ENCODE measurements at places on chromosomes 3 and 15.

- DNase-seq: peak; percentile 5
Observed at GRCh38 chr15:55937040-55937439, 56.4 kb downstream of the NEDD4 start.

DNA sequence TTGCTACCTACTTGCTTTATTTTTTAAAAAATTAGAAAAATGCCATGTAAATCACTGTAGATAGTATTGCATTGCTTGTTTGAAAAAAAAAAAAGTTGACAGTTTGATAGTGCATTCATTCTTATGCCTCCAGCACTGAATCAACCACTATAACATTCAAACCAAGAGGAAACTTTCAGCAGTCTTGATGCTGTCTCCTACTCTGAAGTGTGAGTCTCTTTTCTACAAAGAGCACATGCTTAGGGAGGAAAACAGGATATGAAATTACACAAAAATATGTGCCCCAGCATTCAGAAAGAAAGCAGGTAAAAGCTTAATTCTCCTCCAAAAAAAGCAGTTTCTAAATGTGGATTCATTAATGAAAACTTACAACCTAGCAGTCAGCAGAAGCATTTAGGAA, 78.3 kb downstream of the ZBTB20 start:
- no peak for DNase-seq

DNA sequence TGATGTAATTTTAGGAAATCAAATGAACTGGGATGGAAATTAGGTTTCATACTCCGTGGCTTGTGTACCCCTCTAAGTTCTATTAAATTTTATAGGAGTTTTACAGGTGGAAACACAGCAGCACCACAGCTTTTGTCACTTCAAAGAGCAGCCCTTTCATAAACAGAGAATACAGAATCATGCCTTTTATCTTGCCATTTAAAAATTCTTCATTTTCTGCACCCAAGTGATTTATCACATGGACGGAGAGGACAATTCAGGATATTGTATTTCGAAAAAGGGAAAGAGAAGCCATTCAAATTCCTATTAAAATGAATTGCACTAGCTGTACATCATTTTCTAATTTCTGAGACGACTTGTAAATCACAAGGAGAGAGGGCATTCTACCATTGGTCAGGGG, 245.4 kb downstream of the PTPRG start:
- DNase-seq: no peak

GRCh38 chr3:69691860-69692259, 47.4 kb upstream of the MITF start:
- DNase-seq: no peak

- DNase-seq: no peak
Observed at GRCh38 chr3:39180183-39180545, 12.2 kb downstream of the XIRP1 start.

- DNase-seq: peak; percentile 7
Observed at GRCh38 chr15:86624261-86625036, 544.8 kb downstream of the AGBL1 start.

DNA sequence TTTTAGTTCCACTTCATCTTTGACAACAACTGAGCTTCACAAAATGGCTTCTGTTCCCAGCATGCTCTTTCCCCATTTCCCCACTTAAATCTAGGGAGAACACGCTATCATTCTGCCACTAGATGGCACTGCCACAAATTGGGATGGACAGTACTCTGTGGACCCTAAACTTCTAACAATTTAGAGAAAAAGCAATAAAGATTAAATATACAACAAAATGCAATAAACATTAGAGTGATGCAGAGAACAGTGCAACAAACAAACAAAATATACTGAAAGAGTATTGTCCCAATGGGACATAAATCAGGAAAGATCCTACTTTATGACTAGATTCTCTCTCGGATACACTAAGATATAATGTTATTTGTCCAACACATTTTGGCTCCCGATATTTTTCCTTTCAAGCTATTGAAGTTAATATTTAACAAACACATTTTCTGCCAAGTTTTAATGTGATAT, 169.7 kb upstream of the TMCO5A start:
- DNase-seq: peak; percentile 8

DNA sequence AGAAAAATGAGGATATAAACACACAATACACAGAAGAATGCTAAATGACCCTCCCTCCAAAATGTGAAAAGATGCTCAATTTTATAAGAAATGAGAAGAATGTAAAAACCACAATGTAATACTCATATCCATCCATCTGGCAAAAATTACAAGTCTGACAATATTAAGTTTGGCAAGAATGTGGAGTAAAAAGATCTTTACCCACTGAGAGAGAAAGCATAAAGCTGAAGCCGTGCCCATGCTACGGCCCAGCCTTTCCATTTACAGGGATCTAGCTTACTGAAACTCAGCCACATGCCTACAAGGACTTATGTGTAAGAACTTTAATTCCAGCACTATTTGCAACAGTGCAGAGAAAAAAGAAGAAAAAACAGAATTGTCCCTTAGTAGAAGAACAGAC, 42.9 kb downstream of the ATP13A3 start:
- no peak for DNase-seq

- no peak for DNase-seq
Observed at GRCh38 chr3:63470745-63471144, 181.7 kb upstream of the SNTN start.

DNA sequence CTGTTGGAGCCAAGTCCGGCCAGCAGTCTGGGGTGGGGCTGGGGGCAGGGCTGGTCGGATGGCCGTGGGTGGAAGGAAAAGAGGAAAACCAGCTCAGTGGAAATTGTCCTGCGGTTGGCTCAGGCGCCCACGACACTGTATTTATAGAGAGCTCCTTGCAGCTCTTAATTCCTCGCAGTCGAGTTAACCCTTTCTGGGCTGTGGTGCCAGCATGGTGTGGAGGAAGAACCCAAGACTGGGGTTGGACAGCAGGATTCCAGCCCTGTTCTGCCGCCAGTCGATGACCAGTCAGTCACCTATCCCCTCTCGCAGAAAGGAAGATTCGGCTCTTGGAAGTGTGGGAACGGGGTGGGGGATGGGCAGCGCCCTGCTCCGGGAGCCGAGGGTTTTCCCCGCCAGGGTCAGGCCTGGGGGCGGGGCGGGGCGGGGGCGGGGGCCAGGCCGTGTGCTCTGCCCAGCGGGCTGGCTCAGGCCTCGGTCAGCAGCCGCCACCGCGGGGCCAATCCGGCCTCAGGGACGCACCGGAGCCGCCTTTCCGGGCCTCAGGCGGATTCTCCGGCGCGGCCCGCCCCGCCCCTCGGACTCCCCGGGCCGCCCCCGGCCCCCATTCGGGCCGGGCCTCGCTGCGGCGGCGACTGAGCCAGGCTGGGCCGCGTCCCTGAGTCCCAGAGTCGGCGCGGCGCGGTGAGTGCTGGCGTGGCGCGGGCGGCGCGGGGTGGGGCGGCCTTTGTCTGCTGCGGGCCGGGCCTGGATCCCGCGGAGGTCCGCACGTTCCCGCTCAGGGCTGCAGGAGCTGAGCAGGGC, at the start of gene CD276:
Gene CD276 (plus strand): TSS at position 607 of the 804 bp plus-strand sequence. CDS start 15,257 bp downstream, outside the sequence.
- no peak for DNase-seq

- no peak for DNase-seq
Observed at GRCh38 chr3:152606146-152606545, 228.8 kb upstream of the P2RY1 start.

DNA sequence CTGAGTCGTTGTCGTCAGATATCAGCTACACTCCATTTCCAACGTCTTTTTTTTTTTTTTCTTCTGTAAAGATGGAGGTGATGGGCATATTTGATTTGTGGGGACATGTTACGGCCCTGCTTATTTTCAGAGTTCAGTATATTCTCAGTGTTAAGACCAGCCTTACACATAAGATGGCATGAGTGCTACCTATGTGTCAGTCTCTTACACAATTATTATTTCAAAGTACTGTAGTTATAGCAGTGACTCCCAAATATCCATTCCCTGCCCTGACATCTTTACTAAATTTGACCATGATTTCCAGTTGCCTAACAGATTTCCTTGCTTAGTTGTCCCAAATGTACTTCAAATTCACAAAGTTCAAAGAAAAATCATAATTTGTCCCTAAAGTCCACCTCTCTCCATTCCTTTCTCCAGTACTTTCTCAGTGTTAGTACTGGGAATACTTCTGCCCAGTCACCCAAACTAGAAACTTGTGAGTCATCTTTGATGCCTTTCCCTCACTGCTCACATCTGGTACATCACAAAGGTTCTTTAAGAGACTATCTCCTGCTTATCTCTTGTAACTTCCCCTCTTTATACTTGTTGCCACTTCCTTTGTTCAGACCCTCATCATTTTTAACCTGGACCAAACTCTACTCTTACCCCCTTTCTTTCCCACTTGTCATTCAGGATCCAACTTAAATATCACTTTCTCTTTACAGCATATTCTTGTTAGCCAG, 67.0 kb downstream of the ZNF609 start:
- no peak for DNase-seq

DNA sequence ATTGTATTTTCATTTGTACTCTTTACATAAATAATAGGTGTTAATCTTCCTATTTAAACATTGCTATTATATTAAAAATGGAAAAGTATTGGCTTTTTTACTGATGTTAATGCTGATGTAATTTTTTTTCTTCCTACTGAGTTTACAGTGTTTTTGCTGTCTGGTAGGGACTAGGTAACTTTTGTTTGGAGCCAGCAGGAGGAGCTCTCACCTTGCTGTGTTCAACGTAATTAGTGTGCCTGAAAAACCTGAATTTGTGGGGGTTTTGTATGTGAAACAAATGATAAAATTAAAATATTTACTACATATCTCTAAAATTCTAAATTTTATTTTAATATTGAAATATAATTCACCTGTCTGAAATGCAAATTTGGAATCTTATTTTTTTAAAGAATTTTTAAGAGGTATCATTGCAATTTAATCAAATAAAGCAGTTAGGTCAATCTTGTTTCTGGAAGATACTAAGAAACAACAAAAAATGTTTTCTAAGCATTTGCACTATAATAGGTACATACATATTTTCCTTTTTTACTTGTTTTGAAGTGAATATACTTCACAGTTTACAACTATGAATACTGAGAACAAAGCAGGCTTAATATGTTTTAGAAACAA, 48.8 kb downstream of the EPHA6 start:
- no peak for DNase-seq

GRCh38 chr3:138686771-138687221, 78.2 kb downstream of the FAIM start:
- DNase-seq: no peak

- DNase-seq: no peak
Observed at GRCh38 chr3:183122257-183122932, 23.1 kb upstream of the MCCC1 start.
